MV-4-11 (cell line): ENCODE measurements at places on chromosomes 2 and 18.

DNA sequence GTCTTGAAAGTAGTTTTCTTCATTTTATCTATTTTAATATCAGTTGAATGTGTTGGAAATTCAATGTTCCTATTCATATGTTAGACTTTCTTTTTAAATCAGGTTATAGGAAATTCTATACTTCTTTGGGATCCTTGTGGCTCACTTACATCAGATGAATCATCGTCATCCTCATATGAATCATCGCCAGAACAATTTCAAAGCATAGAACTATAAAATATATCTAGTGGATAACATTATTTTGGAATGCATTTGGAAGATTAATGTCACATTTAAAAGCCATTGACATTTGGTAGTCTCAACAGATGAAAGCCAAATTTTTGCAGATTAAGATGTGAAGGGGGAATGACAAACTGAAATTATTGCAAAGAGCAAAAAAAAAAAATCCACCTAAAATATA, 94.1 kb downstream of the FAM161A start:
- no peak for DNase-seq

DNA sequence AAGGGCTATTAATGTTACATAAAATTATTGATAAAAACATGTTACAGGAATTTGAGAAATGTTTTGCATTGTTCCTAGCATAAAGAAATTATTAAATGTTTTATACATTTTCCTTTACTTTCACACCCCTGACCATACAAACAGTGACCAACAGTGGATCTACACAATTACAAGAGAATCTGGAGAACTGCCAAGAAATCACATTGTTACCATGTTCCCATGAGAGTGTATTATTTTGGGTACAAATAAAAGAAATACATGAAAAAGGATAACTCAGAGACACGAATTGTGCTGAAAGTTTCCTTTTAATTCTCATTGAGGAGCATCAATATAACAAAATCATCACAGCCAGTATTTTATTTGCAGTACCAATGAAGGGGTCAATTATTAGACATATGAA, 150.1 kb downstream of the WDPCP start:
- DNase-seq, result no peak

DNA sequence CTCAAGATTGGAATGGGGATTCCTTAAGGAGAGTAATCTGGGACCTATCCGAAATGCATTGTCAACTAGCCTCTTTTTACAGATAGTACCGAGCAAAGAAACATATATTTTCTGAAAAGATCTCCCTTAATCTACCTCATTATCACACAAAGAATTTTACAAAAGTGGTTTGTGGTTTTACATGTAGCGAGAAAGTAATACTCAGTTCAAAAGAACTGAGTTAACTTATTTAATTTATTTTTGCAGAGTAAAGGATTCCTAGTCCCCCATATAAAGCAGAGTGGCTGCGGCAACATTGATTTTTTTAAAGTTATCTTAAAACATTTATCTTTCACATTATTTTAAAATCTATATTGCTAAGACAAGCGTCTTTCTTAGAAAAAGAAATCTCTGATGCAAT, 15.9 kb upstream of the SOS1 start:
- DNase-seq, result no peak

- DNase-seq, result no peak
Observed at GRCh38 chr2:216503159-216503629, 4.5 kb downstream of the RPL37A start.

DNA sequence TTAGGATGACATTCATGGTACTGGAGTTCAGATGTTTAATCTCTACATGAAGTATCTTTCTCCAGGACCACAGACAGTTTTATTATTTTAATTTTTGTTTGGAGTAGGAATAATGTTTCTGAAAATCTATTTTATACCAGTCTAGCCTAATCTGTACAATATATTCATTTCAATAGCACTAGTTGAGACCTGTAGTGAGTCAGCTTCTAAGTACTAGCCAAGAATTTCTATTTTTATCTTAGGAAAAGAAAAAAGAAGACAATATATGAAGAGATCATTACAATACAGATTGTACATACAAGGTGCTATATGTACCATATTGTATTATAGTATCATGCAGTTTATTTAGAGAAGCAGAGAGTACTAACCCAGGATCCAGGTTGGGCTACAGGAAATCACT, 826.9 kb upstream of the PIK3C3 start:
- no peak for DNase-seq

DNA sequence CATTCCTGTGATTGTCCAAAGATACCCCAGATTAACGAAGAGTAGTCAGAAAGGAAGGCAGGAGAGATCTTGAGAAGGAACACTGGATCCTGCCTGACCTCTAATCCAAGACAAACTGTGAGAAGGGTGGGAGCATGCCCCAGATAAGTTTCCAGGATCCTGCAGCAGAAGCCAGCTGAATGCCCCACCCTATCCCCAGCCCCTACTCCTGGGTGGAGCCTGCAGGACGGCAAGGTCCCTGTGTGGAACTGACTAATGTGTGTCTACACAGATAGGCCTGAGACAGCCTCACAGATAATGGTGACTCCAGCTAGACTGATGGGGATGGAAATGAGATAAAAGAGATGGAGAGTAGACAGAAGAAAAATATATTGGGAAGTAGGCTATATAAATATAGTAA, 174.3 kb downstream of the PDE1A start:
- no peak for DNase-seq

DNA sequence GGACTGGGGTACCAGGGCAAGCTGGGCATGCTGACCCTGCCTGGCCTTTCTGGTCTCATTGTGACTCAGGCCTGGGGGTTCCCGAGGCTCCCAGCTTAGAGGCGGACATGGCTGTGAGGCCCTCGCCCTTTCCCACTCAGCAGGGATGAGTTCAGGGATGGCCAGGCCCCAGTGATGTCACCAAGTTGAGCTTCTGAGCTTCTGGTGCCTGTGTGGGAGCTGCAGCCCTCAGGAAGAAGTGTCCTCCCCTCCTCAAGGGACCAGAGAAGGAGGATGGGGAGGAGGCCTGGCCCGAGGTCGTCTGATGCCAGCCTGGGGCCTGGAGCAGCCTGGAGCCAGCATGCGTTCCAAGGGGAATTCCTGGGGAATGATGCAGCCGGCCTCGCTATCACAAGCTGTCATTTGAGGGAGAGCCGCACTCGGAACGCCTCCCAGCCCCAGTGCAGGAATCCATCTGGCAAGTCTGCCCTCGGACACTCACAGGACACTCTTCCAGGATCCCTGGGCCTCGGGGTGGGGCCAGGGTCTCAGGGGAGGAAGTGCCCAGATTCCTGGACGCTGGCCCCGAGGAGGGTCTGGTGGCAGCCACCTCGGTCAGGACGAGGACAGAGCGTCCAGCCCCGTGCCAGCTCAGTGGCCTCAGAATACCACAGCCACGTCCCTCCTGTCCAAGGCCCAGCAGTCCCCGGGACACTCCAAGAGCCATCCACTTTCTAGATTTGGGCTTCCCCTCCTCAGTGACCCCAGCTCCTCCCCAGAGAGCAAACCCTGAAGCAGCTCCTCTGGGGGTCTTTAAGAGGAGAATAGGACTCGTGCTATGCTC, 61.2 kb upstream of the GPC1 start:
- DNase-seq, result no peak

- DNase-seq, result no peak
Observed at GRCh38 chr2:11709293-11709692, 37.1 kb upstream of the LPIN1 start.

GRCh38 chr2:164554487-164554886, 66.8 kb downstream of the GRB14 start:
- no peak for DNase-seq

DNA sequence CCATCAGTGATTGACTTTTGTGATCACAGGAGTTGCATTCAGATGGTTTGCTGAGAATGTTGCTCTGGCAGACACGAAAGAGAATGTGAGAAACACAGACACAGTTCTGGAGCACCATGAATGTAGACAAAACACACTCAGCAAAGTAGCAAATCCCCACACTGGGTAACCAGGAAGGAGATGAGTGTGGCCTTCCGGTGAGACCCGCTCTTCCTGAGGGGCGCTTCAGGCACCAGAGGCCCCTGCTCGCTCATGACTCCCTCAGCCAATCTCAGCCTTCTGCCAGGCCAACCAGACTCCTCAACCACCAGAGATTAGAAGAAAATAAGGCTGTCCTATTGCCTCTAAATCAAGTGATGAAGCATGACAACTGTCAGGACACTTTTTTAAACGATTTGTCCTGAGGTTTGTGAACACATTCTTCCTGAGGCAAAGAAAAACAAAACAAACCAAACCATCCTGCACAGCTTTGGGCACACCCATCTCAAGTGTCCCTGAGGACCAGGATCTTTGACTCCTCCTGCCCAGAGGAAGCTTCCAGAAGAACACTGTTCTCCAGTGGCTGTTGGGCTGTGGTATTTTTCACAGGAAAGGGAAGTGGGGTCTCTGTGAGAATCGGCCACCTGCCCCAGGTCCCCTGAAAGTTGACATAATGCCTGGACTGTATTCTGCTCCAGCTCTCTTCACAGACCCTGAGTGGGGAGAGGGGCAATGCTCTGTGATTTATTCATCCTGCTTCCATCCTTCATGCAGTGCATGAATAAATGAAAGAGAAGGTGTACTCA, 152.8 kb downstream of the BCL11A start:
- no peak for DNase-seq

DNA sequence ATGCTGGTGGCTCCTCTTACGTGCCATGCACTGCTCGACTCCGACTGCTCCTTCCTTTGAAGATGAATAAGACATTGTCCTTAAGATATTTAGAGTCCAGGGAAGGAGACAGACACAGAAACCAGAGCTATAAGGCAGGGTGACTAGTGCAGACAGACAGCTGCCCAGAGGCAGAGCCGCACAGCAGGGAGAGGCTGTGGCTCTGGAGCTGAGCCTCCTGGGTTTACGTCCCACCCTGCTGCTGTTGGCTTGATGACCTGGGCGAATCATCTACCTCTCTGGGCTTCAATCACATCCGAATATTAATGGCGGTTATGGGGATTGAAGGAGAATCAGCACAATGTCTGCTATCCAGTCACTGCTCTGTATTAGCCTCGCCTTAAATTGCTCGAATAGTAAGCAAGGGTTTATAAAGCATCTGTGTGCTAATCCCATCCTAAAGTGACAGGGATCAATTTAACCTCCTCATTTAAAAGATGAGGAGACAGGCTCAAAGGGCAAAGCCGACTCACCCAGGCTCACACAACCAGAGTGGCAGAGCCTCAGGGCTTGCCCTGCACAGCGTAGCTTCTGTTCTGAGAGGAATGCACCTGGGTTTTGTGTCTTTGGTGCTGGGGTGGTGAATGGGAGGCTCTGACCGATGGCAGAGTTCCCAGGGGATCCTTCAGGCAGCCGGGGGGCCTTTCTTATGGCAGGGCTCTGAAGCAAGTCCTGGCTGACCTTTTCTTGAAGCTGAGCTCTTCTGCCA, 284.1 kb downstream of the MYCN start:
- no peak for DNase-seq

GRCh38 chr2:66377832-66378231, 57.1 kb upstream of the MEIS1 start:
- DNase-seq, result no peak

DNA sequence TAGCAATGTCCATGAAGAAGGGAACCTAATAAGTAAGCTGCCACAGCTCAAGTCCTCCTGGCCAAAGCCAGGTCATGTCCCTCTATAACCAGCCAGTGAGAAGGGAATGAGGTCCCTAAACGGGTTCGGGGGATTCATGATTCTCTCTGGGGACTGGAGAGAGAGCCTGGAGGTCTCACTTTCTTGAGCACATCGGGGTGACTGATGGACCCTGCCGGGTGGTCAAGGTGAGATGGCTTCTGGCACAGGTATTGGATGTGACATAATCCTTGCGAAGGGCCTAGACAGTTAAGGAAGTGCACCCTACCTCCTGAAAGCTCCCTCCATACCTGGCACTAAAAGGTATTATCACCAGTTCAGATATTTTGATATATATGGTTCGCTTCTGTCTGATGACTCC, 45.7 kb downstream of the HRH4 start:
- DNase-seq, result no peak

GRCh38 chr2:67466734-67467133, 69.6 kb downstream of the ETAA1 start:
- DNase-seq, result no peak

DNA sequence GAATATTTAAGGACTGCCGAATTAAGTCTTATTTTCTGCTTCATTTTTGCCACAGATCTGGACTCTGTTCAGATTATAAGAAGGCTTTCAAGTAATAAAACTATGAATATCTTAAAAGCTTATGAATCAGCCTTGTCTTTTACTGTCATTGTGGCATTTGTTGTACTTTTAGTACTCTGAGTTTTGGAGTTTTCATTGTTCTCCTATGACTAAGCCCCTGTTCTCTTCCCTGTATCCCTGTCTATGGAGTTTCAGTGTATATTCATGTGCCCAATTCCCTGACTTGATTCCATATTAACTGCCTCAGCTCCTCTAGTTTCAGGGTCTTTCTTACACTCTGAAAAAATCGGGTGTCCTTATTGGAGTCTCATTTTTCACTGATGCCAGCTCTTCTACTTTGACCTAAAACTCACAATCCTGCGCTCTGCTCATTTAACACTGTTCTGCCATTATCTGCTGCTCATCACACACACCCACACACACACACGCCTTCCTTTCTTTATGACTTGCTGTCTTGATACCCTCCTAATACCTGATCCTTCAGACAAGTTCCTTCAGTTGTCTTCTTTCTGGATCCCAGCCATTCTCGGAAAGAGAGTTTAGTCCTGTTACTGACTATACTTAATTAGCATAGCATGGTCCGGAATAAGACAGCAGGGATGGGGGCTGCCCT, 511.8 kb downstream of the CPS1 start:
- DNase-seq, result no peak
